OCI-LY7 (cell line): ENCODE measurements at places on chromosomes 6 and 20.

GRCh38 chr6:73985891-73986290 is 289.9 kb downstream of the CD109 start:
- DNase-seq, result no peak

- DNase-seq, result peak; percentile 46
Measured at GRCh38 chr6:5379647-5380242, 118.4 kb downstream of the FARS2 start.

DNA sequence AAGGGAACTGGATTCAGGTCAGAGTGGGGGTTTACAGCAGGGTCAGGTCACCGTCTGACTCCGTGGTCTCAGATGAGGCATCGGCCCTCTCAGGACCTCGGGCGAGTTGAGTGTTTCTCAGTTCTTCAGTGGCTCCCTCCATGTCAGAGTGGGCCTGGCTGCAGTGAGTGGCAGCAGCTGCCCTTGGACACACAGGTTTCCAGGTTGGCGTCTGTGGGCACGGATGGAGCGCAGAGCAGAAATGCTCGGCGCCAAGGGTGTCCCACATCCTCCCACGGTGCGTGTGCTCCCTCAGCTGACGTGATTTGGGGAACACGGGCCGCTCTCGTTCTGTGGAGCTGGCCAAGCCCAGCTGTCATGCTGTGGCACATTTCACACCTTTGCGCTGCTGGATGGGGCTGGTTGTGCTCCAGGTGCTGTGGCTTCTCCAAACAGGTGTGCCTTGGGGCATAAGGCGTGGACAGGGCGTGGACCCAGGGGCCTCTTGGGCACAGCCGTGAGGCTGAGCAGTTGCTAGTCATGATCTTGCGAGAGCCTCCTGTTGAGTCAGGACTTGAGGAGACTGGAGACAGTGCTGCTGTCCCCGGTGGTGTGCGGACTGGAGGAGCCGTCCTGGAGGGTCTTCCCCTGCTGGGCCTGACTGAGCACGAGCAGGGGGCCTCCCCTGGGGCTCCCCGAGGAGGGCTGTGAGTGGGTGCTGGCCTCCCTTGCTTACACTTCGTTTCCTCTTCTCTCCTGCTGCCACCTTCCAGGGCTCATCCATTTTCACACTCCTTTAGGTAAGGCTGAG is 9.5 kb upstream of the DNAJC5 start:
- no peak for DNase-seq

GRCh38 chr20:36632487-36633284 is 13.3 kb downstream of the SLA2 start:
- DNase-seq, result no peak

GRCh38 chr6:145540741-145541140 is 194.6 kb downstream of the EPM2A start:
- no peak for DNase-seq

DNA sequence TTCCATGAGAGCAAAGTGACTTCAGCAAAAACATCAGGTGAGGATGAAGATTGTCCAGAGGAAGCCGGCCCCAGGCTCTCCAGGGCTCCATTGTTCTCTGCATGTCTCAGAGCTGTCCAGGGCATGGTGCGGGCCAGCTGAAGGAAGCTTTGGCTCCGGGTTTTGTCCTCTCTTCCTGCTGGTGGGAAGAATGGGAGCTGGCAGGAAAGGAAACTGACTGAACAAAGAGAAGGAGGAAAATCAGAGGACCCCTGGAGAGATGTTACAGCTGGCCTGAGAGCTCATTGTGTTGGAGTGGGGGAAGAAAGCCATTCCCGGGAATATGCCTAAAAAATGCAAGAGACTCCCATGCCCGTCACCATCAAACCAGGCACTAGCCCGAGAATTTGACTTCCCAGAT is 27.1 kb downstream of the PRND start:
- DNase-seq, result no peak

- peak; percentile 51 for DNase-seq
Measured at GRCh38 chr6:166341464-166341863, 881 bp downstream of the SFT2D1 start.

GRCh38 chr6:144214622-144215401 is 64.5 kb downstream of the STX11 start:
- no peak for DNase-seq

DNA sequence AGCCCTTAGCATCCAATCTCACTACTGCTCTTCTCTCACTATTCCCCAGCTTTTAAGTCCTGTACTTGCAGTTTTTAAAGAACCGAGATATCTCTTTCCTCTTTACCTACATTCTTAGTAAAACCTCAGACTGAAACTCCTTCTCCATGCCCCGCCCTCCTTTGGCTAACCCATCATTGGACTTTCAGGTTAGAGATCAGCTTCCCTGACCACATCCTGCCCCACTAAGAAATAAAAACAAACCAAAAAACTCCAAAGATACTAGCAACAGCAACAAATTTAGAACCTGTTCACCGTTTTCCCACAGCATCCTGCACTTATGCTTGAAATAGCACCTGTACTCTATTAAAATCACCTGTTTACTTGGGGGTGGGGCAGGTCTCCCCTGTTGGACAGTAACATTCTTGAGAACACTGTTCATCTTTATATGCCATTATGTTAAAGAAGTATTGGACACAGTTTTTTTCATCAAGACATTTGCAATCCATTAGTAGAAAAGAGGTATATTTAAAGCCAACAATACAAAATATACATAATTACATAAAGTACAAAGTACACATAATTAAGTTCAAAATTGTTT is 16.3 kb upstream of the SMAP1 start:
- no peak for DNase-seq

GRCh38 chr6:72646604-72647485 is 25.0 kb downstream of the KCNQ5 start:
- no peak for DNase-seq

DNA sequence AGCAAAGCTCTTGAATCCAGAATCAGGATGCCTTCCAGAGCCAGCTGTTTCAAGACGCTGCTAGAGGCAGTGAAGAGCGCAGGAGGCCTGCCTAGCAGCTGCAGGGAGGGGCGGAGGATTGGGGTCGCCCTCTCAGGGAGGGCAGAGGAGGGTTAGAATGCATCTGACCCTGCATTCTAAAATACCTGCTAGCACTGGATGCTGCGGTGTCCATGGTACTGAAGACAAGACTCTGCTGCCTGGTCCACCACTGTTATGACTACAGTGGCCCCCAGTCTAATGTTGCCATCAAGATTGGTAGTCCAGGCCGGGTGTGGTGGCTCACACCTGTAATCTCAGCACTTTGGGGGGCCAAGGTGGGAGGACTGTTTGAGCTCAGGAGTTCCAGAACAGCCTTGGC is 193.7 kb upstream of the PROKR2 start:
- no peak for DNase-seq

DNA sequence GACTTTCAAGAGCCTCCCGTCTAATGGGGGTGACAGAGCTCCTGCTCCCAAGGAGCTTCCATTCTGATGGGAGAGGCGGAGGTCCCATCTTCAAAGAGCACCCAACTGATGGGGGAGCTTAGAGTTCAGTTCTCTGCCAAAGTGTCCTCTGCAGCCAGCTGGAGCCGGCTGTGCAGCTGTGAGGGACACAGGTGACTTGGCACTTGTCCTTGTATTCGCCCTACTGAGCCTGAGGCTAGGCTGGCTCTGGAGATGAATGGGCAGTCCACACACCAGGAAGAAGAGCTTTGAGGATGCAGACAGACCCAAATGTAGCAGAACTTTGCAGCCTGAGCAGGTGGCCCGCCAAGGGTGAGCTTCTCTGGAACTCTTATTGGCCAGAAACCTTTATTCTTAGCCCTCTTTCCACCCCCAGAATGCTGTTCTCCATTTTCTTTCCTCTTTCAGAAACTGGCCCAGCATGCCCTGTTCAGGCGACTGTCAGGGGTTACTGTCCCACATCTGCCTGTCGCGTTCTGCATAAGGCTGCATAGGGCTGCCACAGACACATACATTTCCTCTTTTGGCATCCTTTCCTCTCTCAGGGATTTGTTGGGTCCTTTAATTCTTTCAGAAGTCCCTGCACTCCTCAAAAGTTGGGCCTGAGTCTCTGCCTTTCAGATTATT is 108.7 kb upstream of the LRFN2 start:
- no peak for DNase-seq

GRCh38 chr6:14210663-14211561 is 93.3 kb downstream of the CD83 start:
- peak; percentile 95 for DNase-seq

- DNase-seq, result peak; percentile 76
Measured at GRCh38 chr20:57435498-57436222, 44.5 kb downstream of the RBM38 start.

DNA sequence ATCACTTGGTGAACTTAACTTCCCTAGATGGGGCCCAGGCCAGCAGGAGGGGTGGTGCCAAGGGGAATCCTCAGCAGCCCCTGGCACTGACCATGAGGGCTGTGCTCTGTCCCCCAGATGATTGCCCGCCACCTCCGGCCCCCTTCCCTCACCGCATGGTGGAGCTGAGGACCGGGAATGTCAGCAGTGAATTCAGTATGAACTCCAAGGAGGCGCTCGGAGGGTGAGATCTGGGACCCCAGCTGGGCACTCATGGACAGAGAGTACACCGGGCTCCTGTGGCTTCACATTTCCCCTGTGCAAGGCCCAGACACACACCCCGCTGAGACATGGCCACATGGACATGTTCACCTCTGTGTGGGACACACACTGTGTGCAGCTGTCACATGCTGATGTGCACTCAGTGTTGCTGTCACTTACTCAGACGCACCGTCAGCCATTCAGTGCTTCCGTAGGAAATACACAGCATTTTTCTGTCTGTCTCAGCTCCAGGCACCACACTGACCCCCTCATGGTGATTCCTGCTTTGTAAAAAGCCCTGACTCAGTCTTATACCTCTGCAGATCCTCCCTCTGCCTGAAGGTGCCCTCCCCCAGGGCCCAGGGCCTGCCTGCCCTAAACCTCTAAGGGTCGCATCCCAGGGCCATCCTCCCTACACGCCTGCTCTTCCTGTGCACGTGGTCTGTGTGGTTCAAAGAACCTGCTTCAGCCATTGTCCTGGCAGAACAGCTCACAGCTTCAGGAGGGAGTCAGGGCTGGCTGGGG is 4.4 kb downstream of the MYLK2 start:
- no peak for DNase-seq

DNA sequence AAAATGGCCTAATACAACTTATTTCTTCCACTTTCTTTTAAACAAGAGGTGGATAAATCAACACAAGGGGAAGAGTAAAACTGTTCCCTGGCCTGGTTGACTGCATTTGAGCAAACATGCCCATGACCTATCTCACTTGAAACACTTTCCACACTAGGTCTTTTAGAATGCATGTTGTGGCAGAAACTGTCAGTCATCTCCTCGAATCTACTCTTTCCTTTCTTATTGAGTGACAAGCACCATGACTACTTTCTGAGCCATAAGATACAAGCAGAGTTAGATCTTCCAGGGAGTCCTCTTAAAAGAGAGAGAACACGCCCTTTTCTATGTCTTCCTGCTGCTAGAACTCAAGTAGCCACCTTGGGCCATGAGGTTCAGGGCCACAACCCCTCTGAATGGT is 66.5 kb downstream of the PTPRT start:
- DNase-seq, result no peak

DNA sequence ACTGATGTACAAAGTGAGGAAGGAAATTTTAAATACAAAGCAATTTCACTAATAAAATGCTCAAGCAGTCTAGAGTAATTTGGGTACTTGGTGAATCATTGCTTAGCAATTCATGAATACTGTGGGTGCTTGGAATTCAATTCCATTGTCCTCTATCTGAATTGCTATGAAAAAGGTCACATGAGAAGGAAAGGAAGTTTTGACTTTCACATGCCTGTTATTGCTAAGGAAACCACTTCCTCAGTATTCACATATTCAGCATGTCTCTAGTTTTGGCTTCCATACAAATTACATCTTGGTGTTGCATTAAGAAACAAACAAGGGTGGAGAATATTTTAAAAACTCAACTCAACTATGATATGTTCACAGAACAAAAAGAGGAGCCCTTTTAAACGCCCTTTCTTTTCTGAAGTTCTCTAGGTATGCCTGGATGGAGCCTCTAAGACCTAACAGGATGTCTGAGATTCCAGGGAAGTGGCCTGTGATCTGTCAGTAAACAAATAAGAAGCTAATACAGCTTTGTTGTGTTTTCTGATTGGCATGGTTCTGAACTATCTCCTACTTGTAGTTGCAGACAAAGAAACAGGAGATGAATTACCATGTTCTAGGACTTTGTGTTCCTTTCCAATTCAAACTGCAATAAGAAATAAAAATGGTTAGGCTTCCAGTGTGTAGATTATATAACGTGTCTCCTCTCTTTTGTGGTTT is 190.4 kb downstream of the OGFRL1 start:
- no peak for DNase-seq

DNA sequence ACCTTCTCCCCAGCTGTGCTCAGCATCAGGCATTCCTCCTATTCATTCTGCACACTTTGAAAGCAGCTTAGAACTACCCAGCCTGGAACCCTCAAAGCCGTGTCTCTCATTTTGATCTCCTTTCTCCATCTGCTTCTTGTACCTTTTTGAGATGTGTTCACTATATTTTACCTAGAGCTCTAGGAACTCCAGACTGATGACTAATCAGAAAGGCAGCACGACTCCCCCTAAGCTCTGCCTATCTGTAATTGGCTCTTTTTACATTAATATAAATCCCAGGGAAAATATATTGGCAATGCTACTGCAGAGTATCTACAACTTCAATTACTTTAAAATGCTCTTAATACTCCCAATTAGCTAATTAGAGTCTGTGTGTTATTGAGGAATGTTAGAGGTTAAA is 671.5 kb downstream of the CBLN4 start:
- DNase-seq, result no peak

GRCh38 chr20:50558483-50558925 is 48.3 kb downstream of the PTPN1 start:
- DNase-seq, result no peak

DNA sequence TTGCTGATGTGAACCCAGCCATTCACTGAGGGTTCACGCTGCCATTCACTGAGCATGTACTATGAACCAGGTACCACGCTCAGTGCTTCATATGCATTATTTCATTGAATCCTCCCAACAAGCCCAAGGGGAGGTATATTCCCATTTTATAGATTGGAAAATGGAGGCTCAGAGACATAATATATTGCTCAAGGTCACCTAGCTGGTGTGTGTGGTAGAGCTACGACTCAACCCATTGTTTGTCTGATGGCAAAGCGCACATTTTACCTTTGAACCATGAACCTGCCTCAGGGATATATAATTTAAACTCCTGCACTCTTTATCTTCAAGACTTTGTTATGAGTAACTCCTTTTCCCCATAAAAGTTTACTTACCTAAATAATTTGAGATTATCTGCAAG is 28.3 kb downstream of the FERMT1 start:
- no peak for DNase-seq

- DNase-seq, result peak; percentile 34
Measured at GRCh38 chr20:21228511-21228910, 74.6 kb upstream of the XRN2 start.

- peak; percentile 8 for DNase-seq
Measured at GRCh38 chr6:30641048-30641447, 5.9 kb upstream of the C6orf136 start.

GRCh38 chr6:53546281-53546680 is 1.4 kb upstream of the GCLC start:
- no peak for DNase-seq

DNA sequence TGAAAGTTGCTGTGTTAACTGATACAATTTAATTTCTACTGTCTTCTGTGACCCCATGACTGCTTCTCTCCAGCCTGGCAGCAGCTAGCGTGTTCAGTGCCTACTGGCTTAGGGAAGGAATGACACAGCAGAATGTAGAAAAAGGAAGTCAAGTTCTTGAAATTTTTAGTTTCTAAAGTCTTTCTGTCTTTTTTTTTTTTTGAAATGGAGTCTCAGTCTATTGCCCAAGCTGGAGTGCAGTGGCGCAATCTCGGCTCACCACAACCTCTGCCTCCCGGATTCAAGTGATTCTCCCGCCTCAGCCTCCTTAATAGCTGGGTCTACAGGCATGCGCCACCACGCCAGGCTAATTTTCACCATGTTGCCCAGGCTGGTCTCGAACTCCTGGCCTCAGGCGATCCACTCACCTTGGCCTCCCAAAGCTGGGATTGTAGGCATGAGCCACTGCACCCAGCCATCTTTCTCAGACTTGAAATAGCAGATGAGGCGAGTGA is 39.3 kb downstream of the PCNA start:
- DNase-seq, result peak; percentile 40
